ENCODE measurements at places on chromosomes 16 and 17.

DNA sequence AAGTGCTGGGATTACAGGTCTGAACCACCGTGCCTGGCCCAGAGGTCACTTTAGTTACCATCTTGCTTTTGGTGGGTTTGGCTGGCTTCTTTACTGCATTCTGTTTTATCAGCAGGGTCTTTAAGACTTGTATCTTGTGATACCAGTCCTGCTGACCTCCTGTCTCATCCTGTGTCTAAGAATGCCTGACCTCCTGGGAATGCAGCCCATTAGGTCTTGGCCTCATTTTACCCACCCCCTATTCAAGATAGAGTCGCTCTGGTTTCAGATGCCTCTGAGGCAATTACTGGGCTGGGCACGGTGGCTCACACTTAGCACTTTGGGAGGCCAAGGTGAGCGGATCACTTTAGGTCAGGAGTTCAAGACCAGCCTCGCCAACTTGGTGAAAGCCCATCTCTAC, 63.8 kb downstream of the MFSD11 start:
- DNase-seq: no peak

DNA sequence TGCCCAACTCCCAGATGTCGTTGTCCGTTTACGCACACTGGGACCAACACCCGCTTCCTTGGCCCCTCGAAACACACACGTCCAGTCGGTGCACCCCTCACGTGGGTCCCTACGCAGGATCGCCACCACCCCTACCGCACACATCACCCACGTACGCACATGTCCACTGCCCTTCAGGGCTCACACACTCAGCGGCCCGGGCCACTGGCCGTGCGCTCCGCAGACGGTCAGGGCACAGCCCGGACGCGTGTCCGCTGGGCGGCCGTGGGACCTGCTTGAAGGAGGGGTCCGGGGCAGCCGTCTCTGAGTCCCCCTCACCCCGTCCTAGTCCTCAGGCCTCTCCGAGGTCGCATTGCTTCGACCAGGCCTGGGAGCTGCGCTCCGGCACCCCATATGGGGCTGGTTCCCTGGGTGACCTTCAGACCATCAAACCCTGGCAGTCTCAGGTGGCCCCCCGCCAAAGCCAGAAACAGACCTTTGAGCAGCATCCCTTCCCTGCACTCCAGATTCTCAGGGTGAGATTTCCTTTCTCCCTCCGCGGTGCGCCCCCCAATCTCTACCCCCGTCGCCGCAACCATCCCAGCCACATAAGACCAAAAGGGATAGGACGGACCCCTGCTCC, 914 bp upstream of the GPRC5B start:
- DNase-seq: no peak

DNA sequence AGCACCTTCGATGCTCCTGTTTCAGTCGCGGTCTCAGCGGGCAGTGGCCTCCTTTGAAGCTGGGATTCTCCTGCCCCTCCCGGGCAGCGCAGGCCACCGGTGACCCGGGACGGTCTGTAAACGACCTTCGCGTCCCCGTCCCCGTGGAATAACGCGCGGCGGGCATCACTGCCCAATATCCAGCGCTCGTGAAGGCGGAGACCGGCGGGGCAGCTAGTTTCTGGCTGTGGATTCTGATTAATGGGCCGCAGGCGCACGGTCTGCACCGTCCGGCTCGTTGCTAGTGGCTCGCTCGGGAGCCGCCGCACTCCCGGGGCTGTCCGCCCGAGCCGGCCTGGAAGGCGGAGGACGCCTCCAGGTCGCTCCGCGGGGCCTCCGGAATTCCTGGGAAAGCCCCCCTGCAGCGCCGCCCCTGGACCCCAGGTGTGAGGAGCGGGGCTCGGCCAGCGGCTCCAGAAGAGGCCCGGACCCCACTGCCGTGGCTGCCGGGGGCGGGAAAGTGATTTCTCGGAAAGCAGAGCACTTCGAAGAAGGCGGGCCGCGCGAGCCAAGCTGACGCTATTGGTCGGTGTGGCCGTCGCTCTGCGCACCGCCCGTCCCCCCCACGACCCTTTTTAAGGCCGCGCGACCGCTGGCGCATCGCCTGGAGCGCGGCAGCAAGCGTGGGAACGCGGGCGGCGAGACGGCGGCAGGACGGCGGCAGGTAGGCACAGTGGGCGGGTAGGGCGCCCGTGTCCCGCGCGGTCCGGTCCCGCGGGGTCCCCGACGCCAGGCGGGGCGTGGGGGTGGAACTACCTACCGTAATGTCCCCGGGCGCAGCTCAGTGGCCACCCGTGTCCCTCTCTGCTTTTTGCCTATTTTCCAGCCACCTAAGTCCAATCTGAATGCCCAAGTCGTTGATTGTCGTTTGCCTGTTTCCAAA, at the start of gene IRF8:
IRF8 (plus strand) TSS at position 642 of the 922 bp plus-strand sequence. CDS start 3,854 bp downstream, outside the sequence.
- no peak for DNase-seq

GRCh38 chr17:38733982-38734973, 4.1 kb downstream of the CISD3 start:
- DNase-seq: no peak

DNA sequence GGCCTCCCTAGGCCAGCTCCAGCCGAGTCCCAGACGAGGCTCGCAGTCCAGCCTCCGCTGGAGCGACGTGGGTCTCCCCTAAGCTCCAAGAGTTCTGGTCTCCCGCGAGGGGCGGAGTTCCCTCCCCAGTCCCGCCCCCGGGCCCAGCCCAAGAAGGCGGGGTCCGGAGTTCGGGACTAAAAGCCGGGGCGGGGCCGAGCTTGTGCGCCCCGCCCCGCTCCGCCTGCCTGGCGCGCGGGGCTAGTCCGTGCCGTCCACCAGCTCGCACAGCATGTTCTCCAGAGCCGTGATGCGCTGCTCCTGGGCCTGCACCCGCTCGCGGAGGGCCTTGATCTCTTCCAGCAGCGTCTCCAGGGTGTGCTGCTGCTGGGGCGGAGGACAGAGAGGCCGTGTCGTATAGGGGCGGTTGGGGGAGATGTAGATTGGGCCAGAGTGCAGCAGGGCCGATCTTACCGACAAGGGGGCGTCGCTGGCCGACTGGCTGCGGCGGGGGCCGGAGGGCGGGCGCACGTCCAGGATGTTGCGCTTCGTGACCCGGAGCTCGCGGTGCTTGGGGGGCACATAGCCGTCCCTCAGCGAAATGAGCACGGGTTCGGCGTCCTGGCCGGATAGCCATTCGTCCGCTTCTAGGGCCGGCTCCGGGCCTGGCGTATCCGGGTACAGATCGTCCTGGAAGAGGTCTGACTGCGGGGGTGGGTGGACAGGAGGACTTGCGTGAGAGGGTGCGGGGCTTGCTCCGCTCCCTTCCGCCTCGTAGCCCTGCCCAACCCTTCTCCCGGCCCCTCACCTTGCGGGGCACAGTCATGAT, 7.0 kb downstream of the CORO6 start:
- DNase-seq: no peak

DNA sequence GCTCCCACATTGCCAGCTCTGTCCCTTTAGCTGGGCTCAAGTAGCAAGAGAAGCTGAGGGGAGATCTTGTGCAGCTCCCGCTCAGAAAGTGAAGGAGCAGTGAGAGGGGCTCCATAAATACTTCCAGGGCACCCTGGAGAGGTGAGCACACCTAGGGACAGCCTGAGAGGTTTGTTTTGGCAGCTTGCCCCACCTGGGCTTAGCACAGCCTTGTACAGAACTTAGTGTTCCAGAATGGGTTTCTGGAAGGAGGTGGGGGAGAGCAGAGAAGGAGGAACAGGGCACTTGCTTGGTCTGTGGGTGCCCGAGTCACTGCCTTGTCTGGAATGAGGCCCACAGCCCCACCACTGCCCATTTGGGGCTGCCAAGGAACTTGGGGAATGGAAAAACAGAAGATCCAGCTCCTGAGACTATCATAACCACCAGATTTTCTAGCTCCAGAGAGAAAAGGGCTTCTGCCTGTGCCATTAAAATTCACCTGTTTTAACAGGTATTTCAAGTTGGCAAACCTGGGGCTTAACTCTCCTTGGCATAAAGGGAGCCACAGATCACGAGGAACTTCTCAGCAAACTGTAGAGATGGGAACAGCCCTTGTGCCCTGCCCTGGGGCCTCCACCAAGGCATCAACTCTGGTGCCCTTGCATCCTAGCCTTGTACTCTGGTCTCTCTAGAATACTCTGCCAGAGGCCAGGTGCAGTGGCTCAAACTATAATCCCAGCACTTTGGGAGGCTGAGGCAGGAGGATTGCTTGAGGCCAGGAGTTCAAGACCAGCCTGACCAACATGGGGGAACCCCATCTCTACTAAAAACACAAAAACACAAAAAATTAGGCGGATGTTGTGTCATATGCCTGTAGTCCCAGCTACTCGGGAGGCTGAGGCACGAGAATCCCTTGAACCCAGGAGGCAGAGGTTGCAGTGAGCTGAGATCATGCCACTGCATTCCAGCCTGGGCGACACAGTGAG, 1.9 kb downstream of the PRR15L start:
- DNase-seq: no peak

DNA sequence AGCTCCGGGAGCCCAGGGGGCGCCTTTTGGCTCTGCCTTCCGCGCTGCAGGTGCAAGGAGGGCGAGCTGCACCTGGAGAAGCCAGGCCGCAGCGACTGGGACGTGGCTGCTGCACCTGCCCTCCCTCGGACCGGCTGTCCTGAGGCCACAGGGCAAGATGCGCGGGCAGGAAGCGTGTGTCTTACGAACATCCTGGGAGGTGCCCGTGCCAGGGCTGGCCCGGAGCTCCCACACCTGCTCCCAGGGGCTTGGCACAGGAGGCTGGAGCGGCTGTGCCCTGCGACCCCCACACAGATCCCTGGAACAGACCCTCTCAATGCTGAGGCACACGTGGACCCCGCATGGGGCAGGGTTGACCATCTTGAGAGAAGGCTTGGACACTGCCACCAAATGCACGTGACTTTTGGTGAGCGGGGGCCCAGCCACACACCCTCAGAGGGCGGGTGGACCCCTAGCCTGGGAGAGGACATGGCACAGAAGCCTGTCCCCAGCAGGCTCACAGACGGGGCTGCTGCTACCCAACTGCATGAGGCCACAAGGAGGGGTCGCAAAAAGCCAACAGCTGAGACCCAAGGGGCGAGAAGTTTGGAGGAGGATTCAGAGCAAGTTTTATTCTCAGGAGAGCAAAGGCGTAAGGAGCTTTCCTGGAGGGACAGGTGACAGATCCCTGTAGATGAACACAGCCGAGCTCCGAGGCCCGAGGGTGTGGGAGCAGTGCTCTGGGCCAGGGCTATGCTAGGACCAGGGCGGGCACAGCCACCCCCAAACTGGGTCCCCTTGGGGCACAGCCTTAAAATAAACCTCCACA, 11.4 kb downstream of the NDUFAF8 start:
- DNase-seq: no peak

GRCh38 chr17:66775271-66775670, 59.6 kb upstream of the CACNG5 start:
- no peak for DNase-seq

GRCh38 chr17:9432134-9432885, 143.3 kb downstream of the STX8 start:
- no peak for DNase-seq

DNA sequence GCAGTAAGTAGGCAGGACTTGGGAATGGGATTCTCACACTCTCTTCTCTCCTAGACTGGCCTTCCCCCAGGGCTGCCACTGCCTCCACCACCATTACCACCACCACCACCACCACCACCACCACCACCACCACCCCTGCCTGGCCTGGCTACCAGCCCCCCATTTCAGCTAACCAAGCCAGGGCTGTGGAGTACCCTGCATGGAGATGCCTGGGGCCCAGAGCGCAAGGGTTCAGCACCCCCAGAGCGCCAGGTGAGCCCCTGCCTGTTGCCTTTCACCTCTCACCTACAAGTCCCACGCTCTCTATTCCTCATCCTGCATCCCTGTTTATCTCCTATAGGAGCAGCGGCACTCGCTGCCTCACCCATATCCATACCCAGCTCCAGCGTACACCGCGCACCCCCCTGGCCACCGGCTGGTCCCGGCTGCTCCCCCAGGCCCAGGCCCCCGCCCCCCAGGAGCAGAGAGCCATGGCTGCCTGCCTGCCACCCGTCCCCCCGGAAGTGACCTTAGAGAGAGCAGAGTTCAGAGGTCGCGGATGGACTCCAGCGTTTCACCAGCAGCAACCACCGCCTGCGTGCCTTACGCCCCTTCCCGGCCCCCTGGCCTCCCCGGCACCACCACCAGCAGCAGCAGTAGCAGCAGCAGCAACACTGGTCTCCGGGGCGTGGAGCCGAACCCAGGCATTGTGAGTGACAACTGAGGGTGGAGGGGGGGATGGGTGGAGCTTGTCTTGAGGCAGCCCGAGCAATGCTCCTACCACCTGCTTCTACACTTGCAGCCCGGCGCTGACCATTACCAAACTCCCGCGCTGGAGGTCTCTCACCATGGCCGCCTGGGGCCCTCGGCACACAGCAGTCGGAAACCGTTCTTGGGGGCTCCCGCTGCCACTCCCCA, 7.9 kb upstream of the TMEM88 start:
- DNase-seq: no peak

DNA sequence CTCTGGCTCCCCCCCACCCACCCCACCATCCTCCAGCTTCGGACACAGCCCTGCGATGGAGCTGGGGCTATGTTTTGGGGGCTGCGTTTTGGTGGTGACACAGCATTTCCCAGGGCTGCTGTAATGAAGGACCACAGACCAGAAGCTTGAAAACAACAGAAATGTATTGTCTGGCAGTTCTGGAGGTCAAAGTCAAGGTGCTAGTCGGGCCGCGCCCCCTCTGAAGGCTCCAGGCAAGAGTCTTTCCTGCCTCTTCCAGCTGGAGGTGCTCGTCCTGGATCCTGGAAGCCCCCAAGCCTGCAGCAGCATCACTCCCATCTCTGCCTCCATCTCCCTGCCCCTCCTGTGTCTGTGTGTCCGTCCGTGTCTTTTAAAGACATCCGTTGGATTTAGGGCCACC, 50.8 kb downstream of the TBC1D16 start:
- no peak for DNase-seq

DNA sequence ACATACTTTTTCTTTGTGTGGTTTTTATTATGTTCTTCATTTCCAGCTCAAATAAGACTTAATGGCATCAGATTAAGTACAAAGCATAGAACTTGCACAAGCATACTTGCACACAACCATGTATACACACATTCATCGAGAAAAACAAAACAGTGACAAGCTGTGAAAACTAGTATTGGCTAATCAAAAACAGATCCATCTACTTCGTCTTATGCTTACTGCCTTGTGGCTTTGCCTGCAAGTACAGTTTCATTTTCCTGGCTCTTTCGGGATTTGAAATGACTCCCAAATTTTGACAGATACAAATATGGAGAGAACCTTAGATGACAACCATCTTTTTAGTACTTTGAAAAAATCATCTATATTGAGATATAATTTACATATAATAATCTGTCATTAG, 338.3 kb downstream of the BCAS3 start:
- DNase-seq: no peak

DNA sequence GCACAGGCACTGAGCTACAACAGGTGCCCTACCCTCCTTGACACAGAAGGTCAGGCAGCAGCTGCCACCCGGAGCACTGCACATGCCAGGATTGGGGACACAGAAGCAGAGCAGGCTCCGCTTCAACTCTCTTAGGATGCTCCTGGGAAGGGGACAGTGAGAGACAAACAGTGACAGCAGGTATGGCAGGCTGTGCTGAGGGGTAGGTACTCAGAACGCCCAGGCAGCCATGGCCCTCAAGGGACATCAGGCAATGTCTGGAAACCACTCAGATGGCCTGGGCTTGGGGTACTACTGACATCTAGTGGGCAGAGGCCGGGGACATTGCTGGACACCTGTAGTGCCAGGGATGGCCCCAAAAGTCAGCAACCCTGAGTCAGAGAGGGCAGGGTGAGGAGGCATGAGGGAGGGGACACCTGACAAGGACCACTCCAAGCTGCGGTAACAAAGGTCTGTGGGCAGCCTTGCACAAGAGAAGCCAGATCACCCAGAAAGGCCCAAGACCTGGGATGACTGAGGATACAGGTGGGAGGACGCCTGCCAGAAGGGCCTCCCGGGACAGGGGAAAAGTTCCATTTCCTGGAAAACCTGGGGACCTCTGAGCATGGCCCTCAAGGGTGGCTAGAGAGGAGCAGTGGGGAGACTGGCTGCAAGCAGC, 21.2 kb downstream of the PEMT start:
- DNase-seq: peak; percentile 74

Measured in NCI-H524 treated with DMSO at 0.1 percent for 48 hours (cell line).